Fibroblast of skin of left biceps (primary cell): ENCODE measurements at places on chromosomes 11 and 22.

DNA sequence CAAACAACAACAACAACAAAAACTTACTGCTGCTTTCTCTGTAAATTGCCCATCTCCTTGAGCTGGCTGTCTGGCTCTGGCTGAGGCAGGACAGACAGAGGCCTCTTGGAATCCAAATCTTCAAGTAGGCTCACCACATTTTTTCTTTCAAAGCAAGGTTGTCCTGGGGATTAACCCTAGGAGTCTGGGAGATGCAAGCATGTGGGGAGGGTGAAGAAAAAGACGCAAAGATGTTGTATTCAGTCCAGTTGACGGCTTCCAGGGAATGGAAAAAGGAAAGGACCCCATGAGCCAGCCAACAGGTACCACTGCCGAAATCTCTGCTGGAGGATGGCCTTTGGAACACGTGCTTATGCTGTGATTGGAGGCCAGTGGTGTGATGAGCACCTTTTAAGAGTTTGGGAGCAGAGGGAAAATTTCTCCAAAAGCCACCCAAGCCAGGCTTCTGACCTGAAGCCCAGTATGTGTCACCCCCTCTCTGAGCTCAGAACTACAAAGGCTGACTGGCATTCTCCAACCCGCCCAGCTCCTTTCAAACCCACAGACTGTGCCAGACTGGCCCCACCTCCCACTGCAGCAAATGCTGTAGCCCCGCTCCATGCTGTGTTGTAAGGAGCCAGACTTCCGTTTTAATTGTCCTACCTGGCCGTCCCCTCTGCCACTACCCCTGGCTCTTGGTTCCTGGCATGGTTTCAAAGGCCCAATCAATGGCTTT lies 10.8 kb downstream of the BLID start:
- no peak for DNase-seq

DNA sequence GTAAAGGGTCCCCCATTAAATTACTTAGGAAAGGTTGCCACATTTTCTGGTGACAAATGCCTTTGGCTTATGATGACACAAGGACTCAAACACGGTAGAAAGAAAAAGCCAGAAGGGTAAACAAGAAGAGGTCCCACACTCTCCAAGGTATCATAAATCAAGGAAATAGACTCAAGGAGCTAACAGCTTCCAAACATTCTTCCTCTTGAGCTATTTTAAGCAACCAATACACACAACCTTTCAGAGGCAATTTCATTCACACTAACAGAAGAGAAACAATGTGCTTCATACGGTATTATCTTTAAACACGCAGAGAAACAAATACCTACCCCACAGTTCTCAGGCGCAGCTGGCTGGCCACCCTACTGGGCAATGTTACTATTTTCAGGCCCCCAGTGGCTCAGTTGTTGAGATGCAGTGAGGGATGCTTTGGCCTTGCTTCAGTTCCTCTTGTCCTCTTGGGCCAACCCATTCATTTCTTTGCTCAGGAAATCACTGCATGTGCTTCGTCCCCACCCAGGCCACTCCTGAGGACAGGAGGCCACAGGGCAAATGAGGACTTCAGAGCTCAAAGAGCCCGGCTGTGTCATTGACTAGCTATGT lies 15.8 kb downstream of the ABTB2 start:
- peak; percentile 45 for DNase-seq

DNA sequence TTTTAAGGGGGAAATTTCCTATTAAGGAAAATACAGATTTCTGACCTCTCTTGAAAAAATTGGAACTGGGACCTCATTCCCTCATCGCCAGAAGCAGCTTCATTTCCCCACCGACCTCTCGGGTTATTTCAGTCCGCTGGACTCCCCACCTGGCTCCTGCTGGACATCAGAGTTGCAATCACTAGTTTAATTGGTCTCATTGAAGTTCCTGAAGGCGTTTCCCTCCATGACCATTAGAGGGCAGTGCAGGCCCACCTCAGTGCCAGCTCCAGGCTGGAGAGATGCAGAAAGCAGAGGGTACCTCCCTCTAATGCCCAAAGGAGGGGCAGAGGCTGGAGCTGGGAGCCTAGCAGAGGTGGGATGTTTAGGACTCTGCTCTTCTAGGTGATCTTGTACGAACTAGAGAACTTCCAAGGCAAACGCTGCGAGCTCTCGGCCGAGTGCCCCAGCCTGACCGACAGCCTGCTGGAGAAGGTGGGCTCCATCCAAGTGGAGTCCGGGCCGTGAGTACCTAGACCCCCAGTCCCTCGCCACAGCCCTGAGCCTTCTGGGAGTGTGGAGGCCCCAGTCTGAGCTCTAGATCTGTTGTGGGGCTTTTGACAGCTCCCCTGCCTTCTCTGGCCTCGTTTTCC lies 2.7 kb downstream of the CRYBB3 start:
- no peak for DNase-seq

GRCh38 chr11:85827748-85828639 lies 17.1 kb upstream of the SYTL2 start:
- peak; percentile 94 for DNase-seq

DNA sequence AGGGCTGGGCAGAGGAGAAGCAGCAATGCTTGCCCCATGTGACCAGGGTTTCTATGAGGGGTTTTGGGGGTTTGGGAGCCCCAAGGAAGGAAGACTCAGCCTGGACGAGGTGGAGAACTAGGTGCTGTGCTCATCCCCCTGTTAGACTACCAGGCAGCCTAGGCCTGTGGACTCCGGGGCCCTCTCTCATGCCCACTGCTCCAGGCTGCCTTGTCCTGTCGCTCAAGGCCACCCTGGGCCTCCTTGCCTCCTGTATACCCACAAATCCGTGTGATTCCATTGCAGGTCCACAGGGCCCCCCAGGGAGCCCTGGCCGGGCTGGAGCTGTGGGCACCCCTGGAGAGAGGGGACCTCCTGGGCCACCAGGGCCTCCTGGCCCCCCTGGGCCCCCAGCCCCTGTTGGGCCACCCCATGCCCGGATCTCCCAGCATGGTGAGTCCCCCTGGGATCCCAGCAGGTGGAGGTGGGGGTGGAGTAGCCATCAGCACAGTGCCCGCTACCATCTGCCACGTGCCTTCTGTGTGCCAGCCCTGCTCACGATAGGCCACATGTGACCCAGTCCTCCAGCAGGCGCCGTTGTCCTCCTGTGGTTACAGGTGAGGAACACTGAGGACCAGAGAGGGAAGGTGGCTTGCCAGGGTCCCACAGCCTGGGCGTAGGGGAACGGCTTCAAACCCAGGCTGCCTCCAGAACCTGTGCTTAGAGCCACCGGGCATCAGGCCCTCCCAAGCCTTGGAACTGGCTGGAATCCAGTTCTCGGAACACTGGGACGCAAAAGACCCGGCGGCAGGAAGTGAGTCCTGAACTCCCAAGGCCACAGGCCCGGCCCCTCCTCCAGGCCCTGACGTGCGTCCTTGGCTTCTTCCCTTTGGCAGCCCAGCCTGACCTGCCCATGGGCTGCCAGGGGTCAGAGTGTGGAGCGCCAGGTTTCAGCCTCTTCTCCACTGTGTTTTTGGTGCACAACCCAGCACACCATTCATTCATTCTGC lies 26.6 kb downstream of the EMID1 start:
- no peak for DNase-seq

DNA sequence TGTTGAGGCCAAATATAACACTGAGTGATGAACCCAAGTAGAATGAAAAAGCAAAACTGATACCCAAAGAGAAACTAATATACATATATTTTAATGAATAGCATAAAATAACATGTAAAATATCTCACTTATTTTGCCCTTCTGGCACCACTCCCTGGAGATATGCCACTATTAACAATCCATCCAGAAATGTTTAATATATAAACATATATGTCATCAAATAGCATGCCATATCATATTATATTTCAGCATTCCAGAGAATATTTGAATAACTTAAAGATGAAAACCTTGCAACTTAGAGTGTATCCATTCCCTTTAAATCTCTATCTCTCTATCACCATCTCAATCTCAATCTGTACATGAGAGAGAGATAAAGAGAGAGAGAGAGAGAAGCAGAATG lies 1073.3 kb upstream of the RAG2 start:
- DNase-seq = no peak

DNA sequence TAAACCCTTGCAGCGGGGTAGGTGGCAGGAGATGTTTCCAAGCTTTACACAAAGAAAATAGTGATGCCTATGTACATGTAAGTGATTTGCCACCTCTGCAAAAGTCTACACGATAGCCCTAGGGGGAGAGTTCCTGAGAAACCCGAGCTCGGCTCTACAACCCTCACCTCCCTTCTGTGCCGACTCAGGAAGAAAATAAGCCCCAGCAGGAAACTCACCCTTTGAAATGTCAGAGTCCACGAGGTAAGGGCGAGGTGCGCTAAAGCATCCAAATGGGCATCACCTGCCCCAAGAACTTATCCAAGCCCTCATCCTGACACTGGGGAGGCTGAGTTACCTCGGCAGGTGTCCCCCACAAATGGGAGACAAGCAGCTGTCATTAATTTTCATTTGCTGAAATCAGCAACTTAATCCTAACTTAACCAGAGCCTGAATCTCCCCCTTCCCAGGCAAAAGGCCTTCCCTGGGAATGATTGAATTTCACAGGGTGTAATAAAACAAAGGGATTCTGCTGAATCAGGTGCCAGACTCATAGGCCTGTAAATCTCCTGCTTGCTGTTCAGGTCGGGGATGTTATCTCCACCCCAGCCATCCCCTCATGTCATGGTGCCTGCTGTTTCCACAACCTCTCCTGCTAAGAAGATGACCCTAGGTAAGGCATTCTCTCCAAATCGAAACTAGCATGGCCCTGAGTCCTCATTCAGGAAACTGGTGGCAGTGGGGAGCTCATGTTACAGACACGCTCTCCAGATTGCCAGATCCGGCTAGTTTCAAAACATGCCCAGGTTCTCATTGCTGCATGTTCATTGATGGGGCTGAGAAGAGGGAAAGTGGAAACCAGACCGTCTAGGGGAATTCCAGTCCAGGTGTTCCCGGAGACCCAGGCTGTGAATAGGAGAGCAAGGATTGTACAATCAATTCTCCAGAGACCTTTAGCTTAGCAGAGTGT lies 105.3 kb upstream of the KIRREL3 start:
- DNase-seq = peak; percentile 23

- DNase-seq = no peak
Observed at GRCh38 chr22:33149611-33150010, 91.4 kb upstream of the SYN3 start.

DNA sequence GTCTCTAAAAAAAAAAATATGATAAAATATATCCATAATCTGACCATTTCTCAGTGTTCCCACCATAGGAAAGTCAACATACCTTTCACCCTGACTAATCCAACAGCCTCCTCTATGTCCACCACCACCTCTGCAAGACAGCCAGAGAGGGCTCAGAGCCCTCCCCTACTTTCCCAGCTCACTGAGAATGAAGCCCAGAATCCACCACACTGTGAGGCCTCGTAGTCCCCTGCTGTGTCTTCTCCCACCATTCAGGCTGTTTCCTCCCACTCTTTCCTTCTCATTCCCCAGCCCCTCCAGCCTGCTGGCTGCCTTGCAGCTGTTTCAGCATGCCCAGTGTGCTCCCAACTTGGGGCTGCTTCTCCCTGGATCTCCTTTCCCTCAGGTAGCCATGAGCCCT lies 27.0 kb downstream of the SGSM3 start:
- no peak for DNase-seq

- DNase-seq = peak; percentile 86
Observed at GRCh38 chr11:64317961-64318765, at the start of gene PRDX5. TSS of gene PRDX5 (plus strand) at chr11:64318121. CDS start at chr11:64318216, 95 bp downstream.

DNA sequence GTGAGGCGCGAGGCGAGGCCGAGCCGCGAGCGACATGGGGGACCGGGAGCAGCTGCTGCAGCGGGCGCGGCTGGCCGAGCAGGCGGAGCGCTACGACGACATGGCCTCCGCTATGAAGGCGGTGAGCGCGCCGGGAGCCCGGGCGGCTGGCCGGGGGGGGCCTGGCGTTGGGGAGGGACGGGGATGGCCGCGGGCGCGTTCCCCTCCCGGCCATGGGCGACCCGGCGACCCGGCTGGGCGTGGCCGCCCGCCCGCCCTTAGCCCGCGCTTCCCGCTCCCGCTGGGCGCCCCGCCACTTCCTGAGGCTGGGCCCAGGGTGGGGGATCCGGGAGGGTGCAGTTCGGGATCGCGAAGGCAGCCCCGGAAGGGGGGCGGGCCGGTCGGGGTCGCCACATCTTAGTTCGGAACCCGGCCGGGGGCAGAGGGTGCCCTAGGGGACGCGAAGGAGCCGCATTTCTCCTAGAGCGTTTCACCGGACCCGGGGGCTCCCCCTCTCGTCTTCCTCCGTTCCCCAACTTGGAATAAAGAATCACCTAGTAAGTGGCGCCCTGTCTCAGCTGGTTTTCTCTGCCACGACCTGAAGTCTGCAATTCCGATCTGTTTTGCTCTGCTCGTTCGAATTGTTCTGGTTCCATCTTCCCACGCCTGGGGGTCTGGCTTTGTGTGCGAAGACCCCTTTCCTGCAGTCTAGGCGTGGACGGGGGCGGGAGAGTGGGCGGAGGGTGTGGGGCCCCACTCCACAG lies 536 bp downstream of the YWHAH start:
- DNase-seq = no peak

DNA sequence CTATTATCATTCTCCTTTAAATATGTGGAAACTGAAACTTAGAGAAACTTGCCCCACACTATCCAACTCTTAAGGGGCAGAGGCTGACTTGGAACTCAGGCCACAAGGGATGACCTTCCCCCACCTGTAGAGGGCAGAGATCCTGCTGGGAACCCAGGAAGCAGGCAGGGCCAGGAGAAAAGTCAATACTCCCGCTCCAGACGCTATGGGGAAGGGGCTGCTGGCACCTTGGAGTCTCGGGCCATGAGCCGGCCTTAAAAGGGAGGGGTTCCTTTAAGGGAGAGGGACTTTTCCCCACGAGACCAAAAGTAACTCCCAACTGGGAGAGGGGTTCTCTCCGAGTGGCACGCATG lies 620 bp upstream of the ANO5 start:
- DNase-seq = no peak

DNA sequence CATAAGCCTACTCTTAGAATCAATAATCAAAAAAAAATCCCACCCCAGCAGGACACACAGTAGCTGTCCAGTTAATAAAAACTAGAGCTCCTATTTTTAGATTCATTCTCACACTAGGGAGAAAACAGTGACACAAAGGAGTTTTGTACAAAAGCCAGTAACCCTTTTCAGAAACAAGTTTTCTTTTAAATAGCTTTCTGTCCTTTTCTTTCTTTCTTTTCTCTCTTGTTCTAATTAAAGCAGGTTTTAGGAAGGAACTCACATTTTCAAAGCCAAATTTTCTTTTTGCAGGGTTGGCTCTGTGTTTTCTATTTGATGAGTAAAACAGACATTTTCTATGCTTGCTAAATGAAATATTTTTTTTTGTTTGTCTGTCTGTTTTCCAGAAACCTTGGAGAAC lies 1390.7 kb downstream of the FAM181B start:
- DNase-seq = no peak

- no peak for DNase-seq
Observed at GRCh38 chr22:50507421-50507990, at the start of gene LMF2. TSS of gene LMF2 (minus strand) at chr22:50507702. CDS start at chr22:50507675, 27 bp downstream.

DNA sequence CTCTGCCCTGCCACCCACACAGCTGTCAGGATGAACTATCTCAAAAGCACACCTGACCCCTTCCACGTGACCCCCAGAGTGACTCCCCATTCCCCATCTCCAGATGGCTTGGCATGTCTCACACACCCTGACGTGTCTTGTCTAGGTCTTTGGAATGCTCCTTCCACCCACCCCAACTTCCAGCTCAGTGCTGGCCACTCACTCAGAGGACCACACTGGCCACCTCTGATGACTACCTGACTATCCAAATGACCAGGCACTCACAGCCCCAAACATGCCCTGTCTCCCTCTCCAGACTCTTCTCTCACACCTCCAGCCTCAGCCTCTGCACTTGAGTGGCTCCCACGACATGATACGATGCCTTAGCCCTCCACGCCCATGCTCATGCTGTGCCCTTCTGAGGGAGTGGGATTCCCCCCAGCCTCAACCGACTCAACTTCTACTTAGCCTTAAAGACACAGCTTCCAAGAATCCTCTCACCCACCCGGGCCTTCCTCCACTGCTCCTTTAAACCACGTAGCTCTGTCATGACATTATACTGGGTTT lies 259.4 kb downstream of the BUD13 start:
- DNase-seq = no peak
